ENCODE measurements at places on chromosomes 6 and 20.

DNA sequence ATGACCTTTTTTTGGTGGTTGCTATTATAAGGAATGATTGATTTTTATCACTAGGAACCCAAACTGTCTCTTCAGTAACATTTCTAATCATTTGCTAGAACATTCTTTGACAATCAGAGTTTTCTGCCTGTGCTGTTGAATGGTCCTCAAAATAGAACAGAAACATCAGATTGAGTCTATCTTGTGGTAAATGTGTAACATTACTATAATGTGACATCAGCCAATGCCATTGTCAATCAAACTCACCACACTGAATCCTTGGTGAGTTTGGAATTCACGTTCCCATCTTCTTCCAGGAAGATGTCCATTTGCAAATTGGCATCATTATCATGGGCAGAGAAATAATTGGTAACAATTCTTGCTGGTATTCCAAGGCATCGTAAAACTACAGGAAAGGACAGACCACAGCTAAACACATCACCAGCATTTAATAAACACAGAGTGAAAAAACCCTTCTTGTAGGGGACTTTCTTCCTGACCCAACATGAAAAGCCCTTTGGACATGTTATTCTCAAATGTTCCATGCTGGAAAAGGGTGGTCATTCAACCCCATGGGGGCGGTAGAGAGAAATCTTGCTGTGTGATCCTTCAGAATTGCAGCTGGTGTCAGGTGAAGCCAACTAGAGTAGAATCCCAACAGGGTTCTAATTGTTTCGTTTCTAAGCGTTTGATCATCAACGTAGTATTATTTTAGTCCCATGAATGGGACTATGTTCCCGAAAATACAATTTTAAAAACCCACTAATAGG lies 98.5 kb downstream of the F13A1 start:
- DNase-seq, result peak; percentile 41

DNA sequence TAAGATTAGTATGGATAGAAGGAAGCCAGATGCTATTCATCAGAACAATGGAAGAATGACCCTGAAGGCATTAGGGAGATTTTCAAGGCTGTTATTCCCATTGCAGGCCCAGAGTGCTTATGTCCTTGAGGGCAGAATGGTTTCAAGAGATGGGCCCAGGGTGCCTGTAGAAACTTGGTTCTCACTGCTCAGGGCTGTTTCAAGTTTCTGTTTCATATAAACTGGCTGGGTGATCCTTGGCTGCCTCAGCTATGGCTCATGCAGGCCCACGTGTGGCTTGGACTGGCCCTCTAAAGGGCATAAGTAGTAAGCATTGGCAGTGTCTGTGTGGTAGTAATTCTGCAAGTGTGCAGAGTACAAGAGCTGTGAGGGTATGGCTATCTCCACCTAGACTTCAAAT lies 540.9 kb upstream of the MAN1A1 start:
- no peak for DNase-seq

GRCh38 chr6:136016228-136017225 lies 165.0 kb downstream of the PDE7B start:
- no peak for DNase-seq

DNA sequence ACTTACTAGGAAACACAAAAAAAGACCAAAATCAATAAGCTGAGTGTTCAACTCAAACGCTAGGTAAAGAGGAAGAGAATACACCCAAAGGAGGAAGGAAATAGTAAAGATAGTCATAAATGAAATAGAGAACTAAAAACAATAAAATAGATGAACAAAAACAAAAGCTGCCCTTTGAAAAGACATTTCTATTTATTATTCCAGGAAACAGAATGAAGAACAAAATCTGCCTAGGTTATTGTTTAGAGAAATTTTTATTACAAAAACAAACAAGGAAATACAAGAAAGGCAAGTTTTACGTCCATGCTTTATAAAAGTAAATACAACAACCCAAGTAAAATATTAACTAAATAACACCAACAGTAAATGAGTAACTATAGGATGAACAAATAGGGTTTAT lies 20.1 kb downstream of the HLA-DMB start:
- DNase-seq, result no peak

DNA sequence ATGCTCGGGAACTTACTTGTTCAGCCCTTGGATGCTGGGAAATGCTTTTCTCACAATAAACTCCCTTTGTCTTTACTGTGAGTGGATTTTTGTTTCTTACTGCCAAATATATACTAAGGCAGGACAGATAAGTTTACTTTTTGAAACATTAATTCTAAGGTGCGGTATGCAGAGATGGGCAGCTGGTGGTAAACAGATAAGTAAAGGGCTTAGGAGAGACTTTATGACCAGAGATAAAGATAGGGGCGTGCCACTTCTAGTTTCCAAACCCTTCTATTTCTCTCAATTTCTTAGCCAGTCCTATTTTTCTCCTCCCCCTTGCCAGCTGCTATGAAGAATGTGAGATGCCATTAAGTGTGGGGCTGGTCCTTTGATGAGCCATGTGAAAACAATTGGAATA lies 16.3 kb downstream of the SAMD3 start:
- no peak for DNase-seq

DNA sequence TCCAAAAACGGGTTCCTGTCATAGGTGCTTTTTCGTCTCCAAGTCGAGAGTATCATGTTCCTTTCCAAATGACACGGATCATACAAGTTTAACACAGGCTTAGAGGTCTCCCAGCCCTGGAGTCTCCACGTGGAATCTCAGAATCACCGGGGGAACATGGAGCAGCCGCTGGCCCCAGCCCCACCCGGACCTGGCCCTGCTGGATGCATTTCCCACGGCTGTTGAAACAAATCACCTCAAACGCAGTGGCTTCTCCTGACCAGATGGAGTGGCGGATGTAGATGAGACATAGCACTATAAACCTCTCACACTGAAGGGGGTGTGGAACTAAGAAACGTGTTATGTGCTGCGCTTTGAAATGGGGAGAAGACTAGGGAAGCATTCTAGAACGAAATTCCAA lies 70.0 kb upstream of the FRMD1 start:
- no peak for DNase-seq

DNA sequence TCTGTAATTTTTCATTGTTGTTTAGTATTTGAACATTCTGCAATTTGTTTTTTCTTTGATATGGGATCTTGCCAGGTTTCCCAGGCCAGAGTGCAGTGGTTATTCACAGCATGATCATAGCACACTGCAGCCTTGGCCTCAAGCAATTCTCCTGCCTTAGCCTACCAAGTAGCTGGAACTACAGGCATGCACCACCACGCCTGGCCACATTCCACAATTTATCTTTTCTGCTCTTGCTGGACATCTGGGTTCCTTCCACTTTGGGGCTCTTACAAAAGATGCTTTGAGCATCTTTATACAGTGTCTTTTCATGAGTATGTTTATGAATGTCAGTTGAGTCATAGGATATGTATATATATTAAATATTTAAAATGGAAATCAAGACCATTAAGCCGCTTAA lies 42.0 kb downstream of the PGM3 start:
- DNase-seq, result peak; percentile 4

- peak; percentile 12 for DNase-seq
Measured at GRCh38 chr6:132780770-132781371, 17.6 kb downstream of the SLC18B1 start.
